ENCODE measurements at places on chromosomes 12 and 14.

- DNase-seq, result no peak
Observed at GRCh38 chr14:74347097-74347794, 1.0 kb upstream of the VRTN start.

GRCh38 chr14:56247495-56248200, 129.4 kb downstream of the PELI2 start:
- no peak for DNase-seq

- DNase-seq, result no peak
Observed at GRCh38 chr12:109612003-109612402, 38.4 kb downstream of the MVK start.

DNA sequence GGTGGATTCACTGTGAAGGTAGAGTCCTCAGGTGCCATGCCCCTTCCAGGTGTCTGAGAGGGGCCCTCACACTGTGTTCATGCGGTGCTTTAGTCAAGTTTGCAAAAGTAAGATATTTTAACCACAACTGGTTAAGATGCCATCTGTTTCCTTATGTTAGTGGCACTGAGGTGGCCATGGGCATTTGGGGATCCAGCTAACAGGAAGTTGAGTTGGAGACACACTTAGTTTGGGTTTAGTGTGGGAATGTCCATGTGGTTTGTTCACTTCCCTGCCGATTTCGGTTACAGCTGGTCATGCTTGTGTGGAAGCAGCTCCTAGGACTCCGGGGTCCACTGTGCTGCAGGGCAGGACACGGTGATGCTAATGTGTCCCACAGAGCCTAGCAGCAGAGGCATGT, 17.3 kb upstream of the ABHD12B start:
- no peak for DNase-seq

- no peak for DNase-seq
Observed at GRCh38 chr14:24849471-24849870, 200.5 kb downstream of the STXBP6 start.

- DNase-seq, result no peak
Observed at GRCh38 chr12:87085286-87085685, 829.1 kb upstream of the MGAT4C start.

DNA sequence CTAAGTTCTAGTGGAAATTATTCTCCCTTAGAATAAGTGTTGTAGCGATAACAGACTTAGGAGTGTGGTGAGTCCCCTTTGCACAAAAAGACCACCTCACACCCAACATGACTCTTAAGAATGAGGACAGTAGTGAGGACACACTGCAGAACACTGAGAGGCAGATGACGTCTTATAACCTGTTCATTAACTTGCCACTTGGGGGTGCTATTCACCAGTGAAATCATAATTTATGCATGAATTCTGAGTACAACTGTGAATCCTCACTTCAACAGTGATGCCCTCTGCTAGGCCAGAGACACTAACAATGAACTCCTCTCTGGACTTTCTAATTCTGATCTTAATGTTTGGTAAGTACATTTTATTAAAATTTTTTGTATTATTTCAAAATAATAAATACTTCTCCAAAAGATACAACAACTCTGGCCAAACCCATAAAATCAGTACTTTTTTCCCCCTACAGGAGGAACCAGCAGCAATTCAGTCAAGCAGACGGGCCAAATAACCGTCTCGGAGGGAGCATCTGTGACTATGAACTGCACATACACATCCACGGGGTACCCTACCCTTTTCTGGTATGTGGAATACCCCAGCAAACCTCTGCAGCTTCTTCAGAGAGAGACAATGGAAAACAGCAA, 274.7 kb downstream of the DAD1 start:
- DNase-seq, result peak; percentile 28

GRCh38 chr12:58066296-58066695, 124.9 kb downstream of the ATP23 start:
- no peak for DNase-seq

DNA sequence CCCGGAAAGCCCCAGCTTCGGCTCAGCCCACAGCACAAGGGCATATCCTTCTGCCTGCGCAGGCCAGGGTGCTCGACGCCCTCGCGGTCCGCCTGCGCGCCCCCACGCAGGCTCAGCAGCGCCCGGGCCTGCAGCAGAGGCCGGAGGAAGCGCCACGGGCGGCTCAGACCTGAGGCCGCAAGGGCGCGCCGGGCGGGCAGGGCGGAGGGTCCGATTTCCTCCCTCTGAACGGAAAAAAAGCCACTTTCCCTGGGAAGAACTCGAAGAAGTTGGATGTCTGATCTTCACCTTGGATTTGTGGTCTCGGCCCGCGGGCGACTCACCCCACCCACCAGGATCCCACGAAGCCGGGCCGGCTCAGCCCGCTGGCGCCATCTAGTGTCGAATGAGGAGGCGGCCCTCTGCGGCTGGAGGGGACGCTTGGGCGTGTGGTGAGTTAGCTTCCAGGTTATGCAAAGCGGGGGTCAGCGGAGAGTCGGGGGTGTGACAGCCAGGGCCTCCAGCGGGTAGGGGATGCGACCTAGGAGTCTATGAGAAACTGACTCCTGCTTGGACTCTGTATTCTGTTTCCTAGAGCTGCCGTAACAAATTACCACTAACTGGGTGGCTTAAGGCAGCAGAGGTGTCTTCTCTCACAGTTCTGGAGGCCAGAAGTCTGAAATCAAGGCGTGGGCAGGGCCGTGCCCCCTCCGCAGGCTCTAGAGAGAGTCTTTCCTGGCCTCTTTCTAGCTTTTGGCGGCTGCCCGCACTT, 40.0 kb upstream of the SRSF5 start:
- peak; percentile 82 for DNase-seq

DNA sequence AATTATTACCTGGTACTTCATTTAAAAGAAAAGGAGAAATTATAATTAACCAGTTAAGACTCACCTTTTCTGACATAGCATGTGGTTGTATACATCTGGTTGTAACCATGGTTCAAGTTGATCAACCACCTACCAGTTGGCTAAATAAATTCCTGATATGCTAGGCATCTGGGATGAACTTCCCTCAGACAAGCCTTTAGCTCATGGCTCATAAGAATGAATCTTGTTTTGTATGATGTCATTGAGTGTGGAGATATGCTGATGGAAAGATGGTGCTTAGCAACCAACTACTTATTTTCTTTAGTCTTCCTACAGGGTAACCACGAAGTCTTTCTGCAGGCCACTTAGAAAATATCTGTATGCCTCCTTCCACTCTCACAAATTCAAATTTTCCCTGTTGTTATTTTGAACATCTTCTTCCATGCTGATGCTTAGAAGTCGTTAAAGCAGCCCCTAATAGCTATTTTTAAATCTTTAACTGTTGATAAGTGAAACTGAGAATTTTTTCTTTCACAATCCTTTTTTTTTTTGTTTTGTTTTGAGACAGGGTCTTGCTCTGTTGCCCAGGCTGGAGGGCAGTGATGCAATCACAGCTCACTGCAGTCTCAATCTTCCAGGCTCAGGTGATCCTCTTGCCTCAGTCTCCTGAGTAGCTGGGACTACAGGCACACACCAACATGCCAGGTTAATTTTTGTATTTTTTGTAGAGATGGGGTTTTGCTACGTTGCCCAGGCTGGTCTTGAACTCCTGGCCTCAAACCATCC, 51.9 kb upstream of the PTHLH start:
- no peak for DNase-seq

DNA sequence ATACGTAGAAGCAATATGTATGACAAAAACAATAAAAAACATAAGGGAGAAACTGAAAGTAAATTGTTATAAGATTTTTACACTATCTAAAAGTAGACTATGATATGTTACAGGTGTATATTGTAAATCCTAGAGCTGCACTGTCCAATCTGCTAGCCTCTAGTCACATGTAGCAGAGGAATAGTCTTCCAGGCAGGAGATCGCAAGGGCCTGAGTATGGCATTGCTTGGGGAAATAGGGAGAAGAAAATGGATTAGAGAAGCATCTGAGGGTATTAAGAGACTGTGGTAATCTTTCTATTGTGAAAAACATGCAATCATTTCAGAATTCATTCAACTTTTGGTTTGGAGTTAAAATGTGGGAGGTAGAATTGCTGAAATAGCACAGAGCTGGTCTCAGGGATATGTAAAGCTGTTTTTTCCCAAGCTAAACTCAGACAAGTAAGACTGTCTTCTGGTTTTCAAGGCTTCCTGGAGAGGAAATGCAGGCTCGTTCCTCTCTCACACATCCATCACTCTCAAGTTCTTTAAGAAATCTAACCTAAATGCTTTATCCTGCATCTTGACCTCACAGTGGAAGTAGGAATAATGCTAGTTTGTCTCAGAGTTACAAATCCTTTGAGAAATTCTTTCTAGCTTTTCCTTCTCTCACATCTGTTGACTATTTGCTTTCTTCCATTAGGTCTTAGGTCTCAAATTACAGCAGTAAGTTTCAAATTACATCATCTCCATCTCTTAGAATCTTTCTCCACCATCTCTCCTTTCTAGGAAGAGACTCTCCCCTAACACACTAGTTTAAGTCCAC, 7.6 kb upstream of the CCDC184 start:
- DNase-seq, result no peak

DNA sequence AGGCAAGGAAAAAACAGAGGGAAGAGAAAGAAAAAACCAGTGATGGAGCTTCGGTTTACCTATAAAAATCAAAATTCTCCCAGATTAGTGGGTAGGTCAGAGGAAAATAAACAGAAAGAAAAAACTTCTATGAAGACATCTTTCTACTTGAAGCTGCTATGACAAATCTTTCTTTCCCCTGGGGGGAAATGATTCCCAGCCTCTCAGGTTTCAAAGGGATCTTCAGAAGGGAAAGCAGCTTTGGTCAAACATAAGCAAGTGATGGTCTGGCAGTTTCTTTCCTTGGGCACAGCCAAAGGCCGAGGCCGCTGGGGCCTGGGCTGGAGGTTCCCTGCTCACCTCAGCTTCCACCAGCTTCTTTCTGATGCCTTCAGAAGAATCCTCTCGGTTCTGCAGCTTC, 104.5 kb downstream of the PRKAB1 start:
- no peak for DNase-seq

- DNase-seq, result no peak
Observed at GRCh38 chr12:13144266-13144828, 40.9 kb upstream of the GSG1 start.

DNA sequence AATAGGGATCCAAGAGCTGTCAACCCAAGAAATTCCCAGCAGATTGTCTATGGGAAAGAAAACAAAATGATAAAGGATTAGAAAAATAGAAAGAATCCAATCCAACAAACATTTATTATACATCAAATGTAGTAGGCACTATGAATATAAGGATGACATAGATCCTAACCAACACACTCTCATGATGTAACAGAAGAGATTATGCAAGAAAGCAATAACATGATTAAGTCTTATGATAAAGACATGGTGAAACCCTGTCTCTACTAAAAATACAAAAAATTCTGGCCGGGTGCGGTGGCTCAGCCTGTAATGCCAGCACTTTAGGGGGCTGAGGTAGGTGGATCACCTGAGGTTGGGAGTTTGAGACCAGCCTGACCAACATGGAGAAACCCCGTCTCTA, 2.7 kb downstream of the MED6 start:
- DNase-seq, result no peak

GRCh38 chr12:5901416-5901815, 43.6 kb downstream of the ANO2 start:
- no peak for DNase-seq

DNA sequence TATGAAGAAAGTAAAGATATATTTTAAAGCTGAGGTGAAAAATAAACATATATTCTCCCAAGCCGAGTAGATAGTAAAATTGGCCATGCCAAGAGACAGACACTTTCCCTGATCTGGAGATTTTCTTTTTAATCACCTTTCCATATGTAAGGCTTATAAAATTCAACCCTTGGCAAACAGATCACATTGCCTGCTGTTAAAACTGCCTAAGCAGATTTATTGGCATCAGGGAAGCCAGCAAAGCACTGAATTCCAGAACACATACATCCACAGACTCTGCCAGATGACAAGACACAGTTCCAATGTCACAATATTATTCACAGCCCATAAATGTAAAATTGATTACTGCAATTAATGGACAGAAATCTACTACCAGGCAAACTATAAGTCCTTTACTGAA, 78.2 kb upstream of the GARIN2 start:
- no peak for DNase-seq

DNA sequence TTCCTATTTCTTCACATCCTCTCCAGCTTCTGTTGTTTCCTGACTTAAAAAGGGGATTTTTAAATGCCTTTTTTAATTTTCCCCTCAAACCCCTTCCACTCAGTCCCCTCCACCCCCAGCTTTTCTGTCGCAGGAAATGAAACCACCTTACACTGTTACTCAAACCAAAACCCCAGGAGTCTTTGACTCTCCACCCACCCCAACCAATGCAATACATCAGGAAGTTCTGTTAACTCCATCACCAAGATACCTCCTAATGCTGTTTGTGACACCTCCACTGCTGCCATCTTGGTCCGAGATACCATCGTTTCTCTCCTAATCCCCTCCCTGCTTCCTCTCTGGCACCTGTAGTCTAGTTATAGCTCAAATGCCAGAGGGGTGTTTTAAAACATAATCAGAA, 25.4 kb upstream of the CPM start:
- DNase-seq, result peak; percentile 36

DNA sequence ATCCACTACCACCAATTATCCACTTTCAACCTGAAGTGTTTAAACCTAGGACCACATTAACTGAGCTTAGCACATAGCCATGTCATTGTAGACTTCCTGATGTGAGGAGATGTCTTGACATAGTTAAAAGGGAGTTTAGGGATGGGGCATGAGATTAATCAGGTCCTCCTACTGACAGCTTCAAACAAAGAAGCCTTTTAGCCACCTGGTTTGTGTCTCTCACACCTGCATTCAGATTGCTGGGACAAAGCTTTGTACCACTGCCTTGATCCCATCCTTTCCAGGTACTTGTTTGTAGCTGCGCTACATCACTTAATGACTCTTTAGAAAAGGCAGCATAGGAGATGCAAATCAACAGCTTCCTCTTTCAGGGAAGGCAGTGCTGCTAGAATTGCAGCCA, 340.7 kb upstream of the DDHD1 start:
- DNase-seq, result no peak

GRCh38 chr14:73438993-73439392, 19.4 kb downstream of the NUMB start:
- no peak for DNase-seq

DNA sequence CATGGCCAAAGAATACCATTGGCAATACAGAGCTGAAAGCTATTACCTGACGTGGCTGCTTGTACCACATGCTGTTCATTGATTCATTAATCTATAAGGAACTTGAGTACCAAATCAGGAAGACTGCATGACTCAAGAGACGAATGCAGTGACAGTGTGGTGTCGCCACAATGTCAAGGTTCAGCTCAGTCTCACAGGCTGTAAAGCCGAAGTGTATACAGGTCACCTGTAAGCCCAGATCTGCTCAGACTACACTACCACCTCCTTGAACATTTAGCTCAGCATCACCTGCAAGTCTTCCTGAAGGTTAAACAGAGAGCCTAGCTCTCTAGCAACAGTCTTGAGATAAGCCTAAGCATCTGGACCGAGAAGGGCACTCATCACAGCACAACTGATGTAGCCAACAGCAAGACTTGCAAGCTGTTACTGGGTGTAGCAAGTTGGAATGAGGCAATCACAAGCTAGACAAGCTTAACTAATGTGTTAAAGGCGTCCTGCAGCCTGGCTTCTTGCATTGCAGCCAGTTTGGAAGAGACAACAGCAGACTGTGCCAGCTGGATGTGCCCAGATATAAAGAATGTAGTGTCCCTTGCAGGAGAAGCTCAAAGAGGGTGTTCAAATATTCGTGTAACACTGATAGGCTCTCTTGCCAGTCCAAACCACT, 21.0 kb downstream of the TMTC1 start:
- no peak for DNase-seq
